Amygdala (tissue), 56 donors: ENCODE measurements at places on chromosomes 5 and 9.

- no peak for DNase-seq
Measured at GRCh38 chr5:160831801-160832200, 20.2 kb downstream of the ATP10B start.

DNA sequence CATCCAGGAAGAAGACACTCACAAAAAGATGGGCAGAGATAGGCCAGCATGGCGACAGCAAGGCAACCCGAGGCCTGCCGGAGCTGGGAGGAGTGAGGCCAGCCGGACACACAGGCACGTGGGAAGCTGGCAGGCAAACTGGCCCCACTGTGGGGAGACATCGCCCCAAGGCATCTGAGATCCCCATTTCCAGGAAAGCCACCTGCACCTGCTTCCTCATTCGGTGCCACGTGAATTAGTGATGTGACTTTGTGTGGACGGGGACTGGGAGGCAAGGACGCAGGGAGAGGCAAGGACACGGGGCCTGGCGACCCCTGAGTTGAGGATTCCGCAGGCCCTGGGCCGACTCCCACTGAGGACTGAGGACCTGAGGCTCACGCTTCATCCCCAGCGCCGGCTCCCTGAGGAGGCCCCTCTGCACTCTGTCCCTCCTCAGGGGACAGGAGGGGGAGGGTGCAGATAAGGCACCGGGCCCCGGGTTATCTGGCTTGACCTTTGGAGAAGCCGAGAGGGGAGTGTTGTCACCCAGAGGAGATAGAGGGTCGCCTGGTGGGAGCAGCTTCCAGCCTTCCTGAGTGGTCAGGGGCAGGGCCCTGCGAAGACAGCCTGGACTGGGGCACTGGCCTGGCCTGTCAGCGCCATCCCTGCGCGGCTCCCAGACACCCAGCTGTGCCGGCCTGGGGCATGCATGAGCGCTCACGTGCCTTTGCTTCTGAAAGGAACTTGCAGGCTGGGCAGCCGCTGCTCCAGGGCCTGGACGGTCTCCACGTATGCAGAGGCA lies 39.7 kb downstream of the NDUFS6 start:
- DNase-seq: no peak

DNA sequence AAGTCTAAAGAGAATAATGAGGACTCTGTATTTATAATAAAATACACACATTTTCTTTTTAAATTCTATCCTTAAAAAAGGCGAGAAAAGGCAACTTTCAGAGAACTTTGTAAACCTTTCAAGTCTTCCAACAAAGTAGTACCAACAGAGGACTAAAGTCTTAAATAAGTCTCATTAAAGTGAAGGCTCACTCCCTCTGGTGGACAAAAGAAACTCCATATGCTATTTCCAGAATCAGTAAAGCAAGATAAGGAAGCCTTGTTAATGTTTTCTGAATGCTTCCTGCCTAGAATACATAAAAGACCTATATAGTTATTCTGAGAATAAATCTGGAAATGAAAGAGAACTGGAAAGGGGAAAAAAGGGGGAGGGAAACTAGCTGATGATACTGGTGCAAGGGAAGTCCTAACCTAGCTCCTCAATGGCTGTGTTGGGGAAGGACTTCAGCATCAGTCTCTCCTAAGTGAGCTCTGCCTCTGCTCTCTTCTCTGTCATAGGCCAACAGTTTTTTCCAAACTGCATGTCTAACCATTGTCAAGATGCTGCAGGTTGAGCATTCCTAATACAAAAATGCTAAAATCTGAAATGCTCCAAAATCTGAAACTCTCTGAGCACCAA lies 7.2 kb downstream of the HMGCS1 start:
- no peak for DNase-seq

- DNase-seq: no peak
Measured at GRCh38 chr5:9374025-9374424, 171.8 kb downstream of the SEMA5A start.

DNA sequence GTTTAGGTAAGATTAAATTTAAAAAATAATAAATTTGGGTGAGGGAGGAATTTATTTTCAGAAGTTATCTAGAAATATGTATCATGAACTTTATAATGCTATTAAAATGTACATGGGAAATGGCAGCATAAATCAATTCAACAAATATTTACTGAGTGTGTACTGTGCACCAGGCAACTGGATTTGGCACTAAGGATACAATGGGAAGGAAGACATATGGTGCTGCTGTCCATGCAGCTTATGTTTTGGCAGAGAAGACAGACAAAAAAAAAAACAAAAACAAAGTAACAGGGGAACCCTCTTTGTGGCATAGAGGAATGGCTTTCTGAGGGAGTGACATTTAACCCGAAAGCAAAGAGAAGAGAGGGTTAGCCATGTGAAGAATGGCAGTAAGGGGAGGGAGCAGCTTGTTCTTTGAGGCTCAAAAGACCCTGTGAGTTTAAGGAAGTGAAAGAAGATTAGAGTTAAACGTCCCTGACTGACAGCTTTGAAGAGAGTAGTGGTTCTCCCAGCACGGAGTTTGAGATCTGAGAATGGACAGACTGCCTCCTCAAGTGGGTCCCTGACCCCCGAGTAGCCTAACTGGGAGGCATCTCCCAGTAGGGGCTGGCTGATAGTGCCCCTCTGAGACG lies 23.9 kb downstream of the CNTRL start:
- no peak for DNase-seq
